ENCODE measurements at places on chromosomes 16 and 17. TPM values are rescaled to one million over a fixed set of nuclear protein-coding genes. Genes with fewer than 3 reads are reported as not detected.

GRCh38 chr17:75906143-75906884 is 1.6 kb upstream of the MRPL38 start:
- peaks cover 15% of the 10 kb centered on the region for H3K4me1 ChIP-seq
- no peak for DNase-seq
- no peak overlapping the region for H3K27ac ChIP-seq
- H3K4me3 ChIP-seq: no peak overlapping the region
- peaks cover 6% of the 10 kb centered on the region for H3K36me3 ChIP-seq

The NPTX1 gene
- not detected for total RNA-seq

GRCh38 chr17:60109161-60109560 is 30.4 kb upstream of the HEATR6 start:
- H3K36me3 ChIP-seq: no peaks in the 10 kb centered on the region
- no peak overlapping the region for H3K4me3 ChIP-seq
- H3K27me3 ChIP-seq: no peaks in the 10 kb centered on the region
- no peaks in the 10 kb centered on the region for H3K4me1 ChIP-seq
- H3K27ac ChIP-seq: no peak overlapping the region

The CA5A gene
- not detected for total RNA-seq

GRCh38 chr16:6232056-6232455 is 1100.6 kb upstream of the RBFOX1 start:
- DNase-seq: no peak
- H3K4me3 ChIP-seq: no peak overlapping the region
- H3K36me3 ChIP-seq: no peaks in the 10 kb centered on the region
- H3K27ac ChIP-seq: no peak overlapping the region
- no peaks in the 10 kb centered on the region for H3K4me1 ChIP-seq
- H3K27me3 ChIP-seq: no peaks in the 10 kb centered on the region

Data from pancreas (tissue), 10 donors.